GM13977 (cell line): ENCODE measurements at places on chromosomes 2 and 18.

DNA sequence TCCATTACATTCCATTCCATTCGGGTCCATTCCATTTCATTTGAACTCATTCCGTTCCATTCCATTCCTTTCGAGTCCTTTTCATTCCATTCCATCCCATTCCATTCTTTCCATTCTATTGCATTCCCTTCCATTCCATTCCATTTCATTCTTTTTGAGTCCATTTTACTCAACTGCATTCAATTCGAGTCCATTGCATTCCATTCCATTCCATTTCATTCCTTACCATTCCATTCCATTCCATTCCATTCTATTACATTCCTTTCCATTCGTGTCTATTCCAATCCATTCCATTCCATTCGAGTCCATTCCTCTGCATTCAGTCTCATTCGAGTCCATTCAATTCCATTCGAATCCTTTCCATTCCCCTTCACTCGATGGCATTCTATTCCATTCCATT is 1128.8 kb downstream of the RPIA start:
- no peak for DNase-seq

GRCh38 chr2:184679219-184680018 is 81.1 kb downstream of the ZNF804A start:
- DNase-seq: no peak

DNA sequence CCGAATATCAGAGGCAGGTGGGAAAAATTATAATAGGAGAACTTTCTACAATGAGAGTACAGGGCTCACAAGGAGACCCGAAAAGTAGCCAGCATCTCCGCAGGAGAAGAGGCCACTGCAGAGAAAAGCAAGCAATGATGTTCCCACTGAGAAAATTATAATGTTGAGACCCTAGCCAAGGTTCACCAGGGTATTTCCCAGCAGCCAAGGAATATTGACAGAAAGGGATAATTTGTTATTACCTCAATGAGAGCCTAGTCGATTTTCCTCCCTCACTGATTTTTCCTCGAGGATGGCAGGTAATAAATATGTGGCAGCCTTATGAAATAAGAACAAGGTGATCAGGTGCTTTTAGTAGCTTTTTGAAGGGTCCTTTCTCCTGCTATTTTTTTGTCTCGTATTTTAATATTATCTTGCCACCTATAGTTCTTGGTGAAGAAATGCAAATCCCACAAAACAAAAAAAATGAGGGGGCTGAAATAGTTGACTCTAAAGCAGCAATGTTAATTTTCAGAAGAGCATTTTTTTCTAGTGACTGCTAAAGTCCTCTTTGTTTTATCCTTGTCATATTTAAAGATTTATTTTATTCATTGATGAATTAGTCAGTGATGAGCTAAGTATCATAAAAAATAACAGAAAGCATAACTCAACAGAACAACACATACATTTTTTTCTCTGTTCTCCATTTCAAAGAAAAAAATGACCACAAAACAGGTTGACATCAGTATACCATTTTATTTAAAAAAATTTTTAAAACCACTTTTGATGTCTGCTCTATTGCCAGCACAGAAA is 215.4 kb downstream of the KCNE4 start:
- no peak for DNase-seq

DNA sequence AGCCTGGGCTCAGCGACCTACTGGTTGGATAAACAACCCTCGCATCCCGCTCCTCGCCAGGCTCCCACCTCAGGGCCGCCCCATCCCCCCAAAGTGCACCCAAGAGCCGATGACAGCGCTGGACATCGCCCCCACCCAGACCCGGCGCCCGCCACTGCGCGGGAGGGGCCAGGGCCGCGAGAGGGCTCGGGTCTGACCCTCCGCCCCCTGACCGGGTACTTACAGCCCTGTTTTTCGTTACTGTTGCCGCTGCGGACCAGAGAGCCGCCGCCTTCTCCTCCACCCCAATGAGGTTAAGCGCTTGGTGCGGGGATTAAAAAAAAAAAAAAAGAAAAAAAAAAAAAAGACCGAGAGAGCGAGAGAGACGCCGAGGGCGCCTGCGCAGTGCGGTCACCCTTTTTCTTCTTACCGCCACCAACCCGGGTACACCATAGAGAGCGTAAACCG is at the start of gene CLASP1:
CLASP1 (minus strand) TSS at position 314 of the 447 bp plus-strand sequence. CDS start 43,567 bp downstream, outside the sequence.
- DNase-seq: peak; percentile 97

GRCh38 chr2:26178746-26179436 is 6.0 kb downstream of the GAREM2 start:
- peak; percentile 59 for DNase-seq

GRCh38 chr2:74917702-74918619 is 40.5 kb upstream of the POLE4 start:
- no peak for DNase-seq

GRCh38 chr18:6374340-6374739 is 40.4 kb downstream of the L3MBTL4 start:
- no peak for DNase-seq
